ENCODE measurements at places on chromosomes 2 and 18. TPM values are rescaled to one million over a fixed set of nuclear protein-coding genes. Genes with fewer than 3 reads are reported as not detected.

DNA sequence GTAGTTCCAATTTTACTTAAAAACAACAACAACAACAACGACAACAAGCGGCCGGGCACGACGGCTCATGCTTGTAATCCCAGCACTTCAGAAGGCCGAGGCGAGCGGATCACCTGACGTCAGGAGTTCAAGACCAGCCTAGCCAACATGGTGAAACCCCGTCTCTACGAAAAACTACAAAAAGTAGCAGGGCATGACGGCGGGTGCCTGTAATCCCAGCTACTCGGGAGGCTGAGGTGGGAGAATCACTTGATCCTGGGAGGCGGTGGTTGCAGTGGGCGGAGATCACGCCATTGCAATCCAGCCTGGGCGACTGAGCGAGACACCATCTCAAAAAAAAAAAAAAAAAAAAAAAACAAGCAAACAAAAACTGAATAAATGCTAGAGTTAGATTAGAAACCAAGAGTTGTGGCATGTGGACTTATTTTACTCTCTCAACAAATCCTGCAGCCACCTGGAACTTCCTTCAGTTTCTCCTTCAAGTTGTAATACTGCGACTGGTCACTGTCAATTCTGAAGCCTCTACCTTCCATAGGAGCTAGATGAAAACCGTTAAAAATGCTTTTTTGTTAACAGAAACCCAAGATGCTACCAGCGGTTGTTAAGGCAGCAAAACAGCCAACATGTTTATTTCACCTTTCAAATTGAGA, 1.3 kb downstream of the ATP5F1A start:
- peak overlapping the region; percentile 97 for H3K4me3 ChIP-seq
- H3K27me3 ChIP-seq: no peaks in the 10 kb centered on the region
- H3K36me3 ChIP-seq: peaks cover 4% of the 10 kb centered on the region
- DNase-seq: peak; percentile 41
- peak overlapping the region; percentile 98 for H3K27ac ChIP-seq

ILKAP gene
- total RNA-seq: 50.3 TPM

GRCh38 chr2:121530212-121530705, 421 bp upstream of the RNU4ATAC start:
- no peaks in the 10 kb centered on the region for H3K27me3 ChIP-seq
- peak; percentile 86 for DNase-seq
- peak overlapping the region; percentile 95 for H3K27ac ChIP-seq
- H3K4me1 ChIP-seq: no peaks in the 10 kb centered on the region

GLB1L gene
- total RNA-seq: 2.1 TPM

DNA sequence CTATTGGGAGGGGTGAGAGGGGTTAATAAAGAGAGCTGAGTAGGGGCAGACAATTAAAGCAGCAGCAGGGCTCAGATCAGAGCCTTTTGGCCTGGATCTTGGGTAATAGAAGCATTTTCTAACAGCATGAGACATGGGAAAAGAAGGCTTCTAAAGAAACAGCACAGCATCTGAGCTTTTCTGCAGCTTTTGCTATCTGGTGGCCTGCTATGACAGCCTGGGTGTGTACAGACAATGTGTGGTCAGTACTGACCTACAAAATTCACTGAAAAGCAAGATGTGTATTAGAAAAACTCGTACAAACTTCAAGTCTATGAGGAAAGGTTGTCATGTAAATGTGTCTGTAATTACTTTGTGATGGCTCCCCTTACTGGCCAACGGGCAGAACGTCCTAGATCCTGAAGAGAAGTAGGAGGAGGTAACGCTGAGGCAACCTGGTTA, 95.6 kb downstream of the GALNT3 start:
- no peaks in the 10 kb centered on the region for H3K4me1 ChIP-seq
- no peak overlapping the region for H3K27ac ChIP-seq
- no peak overlapping the region for H3K4me3 ChIP-seq

DNA sequence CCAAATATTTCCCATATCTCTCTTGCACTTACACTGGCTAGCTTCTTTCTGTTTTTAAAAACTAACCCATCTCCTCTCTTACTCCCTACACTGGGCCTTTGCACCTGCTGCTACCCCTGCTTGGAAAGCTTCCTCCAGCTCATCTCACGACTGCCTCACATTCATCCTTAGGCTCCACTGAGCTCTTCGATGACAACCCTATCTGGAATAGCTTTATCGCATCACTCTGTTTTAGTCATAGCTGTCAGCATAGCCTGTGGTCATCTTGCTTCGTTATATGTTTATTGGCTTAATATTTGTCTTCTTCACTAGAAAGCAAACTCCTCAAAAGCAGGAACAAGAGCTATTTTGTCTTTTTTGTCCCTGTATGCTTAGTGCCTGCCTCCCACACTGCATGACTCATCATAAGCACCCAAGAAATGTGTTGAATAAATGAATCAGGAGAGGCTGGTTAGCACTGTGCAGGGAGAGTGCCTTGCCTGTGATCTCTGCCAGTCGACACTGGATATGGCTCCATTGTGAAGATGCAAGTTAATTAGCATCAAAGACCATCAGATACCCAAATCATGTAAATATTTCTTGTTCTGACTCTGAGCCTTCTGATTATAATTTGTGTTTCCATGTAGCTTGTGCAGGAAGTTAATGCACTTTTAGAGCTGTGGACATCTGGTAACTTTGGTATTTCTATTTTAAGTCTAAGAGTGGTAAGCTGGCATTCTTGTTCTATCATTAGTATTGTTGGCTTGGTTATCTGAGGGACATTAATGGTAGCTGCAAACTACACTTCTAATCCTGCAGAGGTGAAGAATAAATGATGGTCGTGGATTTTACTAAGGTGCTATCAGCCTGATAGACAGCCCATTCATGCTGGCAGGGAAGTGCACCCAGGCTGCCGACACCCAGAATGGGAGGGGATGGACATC, 10.3 kb upstream of the DYTN start:
- DNase-seq: no peak
- H3K36me3 ChIP-seq: no peaks in the 10 kb centered on the region

- no peak overlapping the region for H3K4me3 ChIP-seq
- H3K27me3 ChIP-seq: no peaks in the 10 kb centered on the region
- H3K4me1 ChIP-seq: no peaks in the 10 kb centered on the region
- no peak for DNase-seq
Measured at GRCh38 chr2:31317396-31317795, 83.4 kb downstream of the EHD3 start.

CAPN14 gene
- not detected for total RNA-seq

Data from colonic mucosa (tissue), 4 donors.